ENCODE measurements at places on chromosomes 6 and 20. TPM values are rescaled to one million over a fixed set of nuclear protein-coding genes. Genes with fewer than 3 reads are reported as not detected.

DNA sequence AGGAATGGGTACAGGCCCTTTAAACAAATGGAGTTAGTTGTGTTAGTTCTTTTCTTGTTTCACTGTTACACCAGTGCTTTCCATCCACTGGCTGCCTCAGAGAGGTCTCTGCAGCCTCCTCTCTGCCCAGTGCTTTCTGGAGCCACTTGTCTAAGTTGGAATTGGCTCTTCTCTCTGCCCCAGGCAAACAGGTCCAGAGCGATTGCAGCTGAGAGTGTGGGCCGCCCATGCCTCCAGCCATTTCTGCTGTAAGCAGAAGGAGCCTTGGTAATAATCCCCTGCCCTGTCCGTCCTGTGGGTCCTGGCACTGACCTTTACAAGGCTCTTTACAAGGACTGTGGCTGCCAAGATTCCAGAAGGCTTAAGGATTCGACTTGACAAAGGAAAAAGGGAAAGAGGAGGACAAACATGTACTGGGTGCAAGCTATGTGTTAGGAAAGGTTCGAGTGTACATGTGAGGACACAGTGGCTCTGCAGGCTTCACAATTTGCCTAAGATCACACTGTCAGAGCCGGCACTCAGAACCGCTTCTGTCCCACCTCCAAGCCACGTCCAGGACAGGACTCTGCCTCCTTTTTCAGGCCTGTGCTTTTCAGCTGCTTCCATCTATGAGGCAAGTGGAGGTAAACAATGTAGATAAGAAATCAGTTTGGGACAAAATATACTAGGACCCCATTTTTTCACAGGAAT lies 88.5 kb downstream of the POPDC3 start:
- DNase-seq, result no peak

- DNase-seq, result no peak
These were observed 4.6 kb downstream of the C6orf58 start for GRCh38 chr6:127581576-127581975.

DNA sequence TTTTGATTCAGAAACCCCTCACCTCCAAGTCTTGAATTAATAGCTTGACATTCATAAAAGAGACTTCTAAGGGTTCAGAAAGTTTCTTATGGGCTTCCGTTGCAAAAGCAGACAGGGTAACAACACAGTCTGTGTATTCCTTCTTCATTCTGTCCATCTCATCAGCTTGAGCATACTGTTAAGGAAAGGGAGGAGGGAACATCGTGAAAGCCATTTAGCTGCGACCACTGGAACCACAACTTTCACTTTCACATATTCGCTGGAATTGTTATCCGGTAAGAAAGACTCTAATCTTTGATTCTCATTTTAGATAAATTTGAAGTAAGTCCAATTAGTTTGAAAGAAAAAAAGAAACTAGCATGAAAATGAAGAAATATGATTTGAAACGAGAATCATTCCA lies 174.4 kb downstream of the SYNE1 start:
- DNase-seq, result no peak

DNA sequence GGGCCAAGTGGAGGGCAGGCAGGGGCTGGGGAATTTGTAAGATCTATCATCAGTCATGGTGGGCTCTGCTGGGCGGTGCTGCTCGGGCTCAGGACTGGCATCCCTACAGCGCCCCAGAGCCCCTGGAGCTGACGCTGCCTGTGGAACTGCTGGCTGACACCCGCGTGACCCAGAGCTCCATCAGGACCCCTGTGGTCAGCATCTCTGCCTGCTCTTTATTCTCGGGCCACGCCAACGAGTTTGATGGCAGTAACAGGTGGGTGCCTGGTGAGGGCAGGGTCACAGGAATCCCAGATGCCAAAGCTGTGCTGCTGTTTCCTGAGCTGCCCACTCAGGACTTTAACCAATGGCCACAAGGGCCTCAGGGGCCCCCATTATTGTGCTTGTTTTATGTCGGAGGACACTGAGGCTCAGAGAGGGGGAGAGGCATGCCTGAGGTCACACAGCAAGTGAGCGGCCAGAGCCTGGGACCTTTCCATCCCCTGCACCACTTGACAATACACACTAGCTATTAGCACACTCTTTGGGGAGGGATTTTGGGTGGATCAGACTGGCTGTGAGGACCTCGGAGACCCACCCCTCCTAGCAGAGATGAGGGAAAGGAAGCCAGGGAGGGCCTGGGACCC lies 6.3 kb downstream of the BPIFB2 start:
- DNase-seq, result no peak

DNA sequence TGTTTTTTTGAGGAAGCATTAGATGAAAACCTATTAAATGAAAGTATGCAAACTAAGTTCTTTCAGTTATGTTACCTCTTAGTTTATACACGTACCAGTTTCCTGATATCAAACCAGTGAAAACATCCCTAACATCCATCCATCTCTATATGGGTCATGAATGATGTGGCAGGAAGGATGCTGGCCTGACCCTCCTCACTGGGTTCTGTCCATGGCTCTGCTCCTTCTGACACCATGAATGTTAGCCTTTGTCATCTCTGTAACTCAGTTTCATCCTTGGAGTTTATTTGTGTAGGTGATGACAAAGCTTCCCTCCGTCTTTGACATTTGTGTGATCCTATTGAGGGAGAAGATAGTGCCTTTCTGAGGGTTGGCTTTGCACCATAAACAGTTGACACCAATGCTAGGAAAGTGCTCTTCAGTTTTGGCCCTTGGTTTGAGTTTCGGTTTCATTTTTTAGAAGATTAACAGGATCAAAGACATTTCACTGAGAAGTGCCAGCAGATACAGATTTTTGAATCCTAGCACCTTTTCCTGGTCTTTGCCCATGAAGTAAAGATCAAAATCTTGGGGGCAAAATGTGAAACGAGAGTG lies 72.0 kb upstream of the SCGN start:
- no peak for DNase-seq

DNA sequence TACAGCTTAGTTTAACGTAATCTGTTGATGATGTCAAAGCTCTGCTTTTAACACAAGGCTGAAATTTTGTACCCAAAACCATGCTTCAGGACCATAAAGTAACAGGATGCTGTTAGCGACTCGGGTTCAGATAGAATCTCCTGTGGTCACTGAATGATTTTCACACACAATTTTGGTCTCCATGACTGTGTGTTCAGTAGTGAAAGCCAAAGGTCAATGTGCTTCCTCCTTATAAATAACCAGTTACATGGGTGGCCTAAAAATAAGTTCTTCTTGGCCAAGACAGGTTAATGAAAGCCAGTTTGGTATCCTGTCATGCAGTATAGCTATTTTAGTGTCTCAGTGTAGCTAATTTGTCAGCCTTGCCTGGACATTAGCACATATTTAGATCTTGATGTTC lies 19.1 kb upstream of the LOC128125822 start:
- no peak for DNase-seq

DNA sequence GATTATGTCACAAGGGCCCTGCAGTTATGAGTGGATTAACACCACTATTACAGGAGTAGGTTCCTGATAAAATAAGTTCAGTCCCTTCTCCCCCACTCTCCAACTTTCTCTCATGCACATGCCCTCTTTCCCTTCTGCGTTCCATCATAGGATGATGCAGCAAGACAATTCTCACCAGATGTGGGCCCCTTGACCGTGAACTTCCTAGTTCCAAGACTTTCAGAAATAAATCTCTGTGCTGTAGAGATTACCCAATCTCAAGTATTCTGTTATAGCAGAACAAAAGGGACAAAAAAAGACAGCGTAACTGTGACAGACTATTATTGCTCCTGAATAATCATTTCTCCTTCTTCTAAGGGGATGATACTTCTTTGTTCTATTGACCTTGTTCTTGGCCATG lies 33.8 kb upstream of the TMEM244 start:
- no peak for DNase-seq

- DNase-seq, result no peak
These were observed 42.0 kb downstream of the UQCC1 start for GRCh38 chr20:35369804-35370203.

- DNase-seq, result no peak
These were observed 127.0 kb downstream of the KIF16B start for GRCh38 chr20:16446246-16446645.

DNA sequence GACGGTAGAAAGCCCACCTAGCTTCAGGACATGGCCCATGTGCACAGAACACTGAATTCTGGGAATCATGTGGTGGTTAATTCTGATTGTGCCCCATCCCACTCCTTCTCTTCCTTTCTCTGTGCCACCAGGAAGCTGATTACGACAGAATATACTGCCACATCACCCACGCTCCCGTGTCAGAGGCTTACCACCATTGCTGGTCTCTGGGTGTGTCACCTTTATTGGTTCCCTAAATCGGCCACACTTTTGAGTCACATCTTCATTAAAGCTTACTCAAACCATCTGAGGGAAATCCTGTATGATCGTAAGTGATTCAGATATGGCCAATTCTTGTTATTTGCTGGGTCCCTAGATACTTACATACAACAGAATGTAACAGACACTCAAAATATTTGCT lies 3.1 kb downstream of the TRMT6 start:
- DNase-seq, result no peak

SRC gene
- polyA plus RNA-seq, result not detected

OPRL1 gene
- polyA plus RNA-seq, result 1.6 TPM

RCAN2 gene
- polyA plus RNA-seq, result not detected

ACTL10 gene
- 1.9 TPM for polyA plus RNA-seq

HSPA12B gene
- polyA plus RNA-seq, result not detected

DLL1 gene
- polyA plus RNA-seq, result 0.34 TPM

TMEM14B gene
- polyA plus RNA-seq, result 194 TPM

NUP153 gene
- 3.3 TPM for polyA plus RNA-seq
